ENCODE measurements at places on chromosomes 7 and 10.

GRCh38 chr10:3887885-3888476 lies 103.0 kb upstream of the KLF6 start:
- DNase-seq: no peak

- peak; percentile 19 for DNase-seq
Measured at GRCh38 chr10:113099431-113100183, 149.6 kb downstream of the TCF7L2 start.

GRCh38 chr7:54091322-54091721 lies 450.9 kb upstream of the VSTM2A start:
- DNase-seq: no peak

DNA sequence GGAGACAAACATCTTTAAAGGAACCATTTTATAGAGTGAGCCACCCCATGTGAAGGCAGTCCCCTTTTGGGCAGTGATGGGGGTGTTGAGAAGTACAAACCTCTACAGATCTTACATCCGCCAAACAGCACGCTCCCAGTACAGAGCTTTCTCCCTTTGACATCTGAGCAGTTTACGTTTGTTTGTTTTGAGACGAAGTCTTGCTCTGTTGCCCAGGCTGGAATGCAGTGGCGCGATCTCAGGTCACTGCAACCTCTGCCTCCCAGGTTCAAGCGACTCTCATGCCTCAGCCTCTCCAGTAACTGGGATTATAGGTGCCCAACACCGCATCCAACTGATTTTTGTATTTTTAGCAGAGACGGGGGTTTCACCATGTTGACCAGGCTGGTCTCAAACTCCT lies 128.9 kb downstream of the CCDC3 start:
- no peak for DNase-seq

DNA sequence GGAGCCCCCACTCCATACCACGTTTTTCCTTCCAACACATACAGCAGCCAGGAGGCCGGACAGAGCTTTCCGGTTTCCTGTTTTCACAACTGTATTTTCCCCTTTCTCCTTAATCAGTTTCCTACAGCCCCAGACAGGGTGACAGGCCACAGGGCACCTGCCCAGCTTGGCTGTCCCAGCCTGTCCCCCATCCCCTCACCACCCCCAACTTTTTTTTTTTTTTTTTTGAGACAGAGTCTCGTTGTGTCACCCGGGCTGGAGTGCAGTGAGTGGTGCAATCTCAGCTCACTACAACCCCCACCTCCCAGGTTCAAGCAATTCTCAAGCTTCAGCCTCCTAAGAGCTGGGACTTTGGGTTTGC lies 10.3 kb upstream of the HSPB1 start:
- DNase-seq: no peak

DNA sequence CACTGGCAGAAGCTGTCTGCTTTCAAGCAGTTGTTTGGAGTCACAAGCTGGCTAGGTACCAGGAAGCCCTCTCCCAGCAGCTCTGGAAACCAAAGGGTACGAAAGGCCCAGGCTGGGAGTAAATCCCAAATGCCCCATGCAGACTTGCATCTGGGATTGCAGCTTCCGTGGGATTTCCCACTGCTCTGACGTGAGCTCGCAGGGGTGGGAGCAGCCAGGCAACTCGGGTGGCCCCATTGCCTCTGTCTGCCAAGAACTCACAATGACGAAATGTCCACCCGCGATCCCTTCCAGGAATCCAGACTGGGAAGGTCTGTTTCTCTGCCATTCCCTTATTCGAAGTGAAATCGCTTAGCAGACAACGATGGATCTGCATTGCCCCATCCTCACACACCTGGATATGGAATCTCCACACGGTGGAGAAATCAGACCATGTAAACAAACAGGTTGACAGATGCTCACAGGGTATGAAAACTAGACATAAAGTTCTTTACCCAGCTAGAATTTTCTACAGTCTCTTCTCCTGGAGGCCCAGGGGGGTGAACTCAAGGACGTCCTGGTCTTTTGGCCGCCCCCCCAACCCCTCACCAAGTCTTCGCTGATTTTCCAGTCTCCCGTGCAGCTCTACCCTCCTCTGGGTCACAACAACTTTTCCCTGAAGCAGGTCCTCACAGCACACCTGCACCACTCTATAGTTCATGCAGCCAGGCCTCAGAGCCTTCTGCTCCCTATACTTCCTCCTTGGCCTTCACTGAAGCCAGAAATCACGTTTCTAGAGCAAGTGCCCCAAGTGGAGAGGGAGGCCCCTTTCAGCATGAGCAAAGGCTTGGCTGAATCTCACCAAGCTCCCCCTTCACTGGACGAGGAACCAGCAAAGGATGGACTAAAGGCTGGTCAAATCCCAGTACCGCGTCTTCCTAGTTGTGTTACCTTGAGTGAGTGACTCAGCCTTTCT lies 20.0 kb downstream of the SH3PXD2A start:
- no peak for DNase-seq

- no peak for DNase-seq
Measured at GRCh38 chr10:118054383-118054782, 7.6 kb upstream of the RAB11FIP2 start.

DNA sequence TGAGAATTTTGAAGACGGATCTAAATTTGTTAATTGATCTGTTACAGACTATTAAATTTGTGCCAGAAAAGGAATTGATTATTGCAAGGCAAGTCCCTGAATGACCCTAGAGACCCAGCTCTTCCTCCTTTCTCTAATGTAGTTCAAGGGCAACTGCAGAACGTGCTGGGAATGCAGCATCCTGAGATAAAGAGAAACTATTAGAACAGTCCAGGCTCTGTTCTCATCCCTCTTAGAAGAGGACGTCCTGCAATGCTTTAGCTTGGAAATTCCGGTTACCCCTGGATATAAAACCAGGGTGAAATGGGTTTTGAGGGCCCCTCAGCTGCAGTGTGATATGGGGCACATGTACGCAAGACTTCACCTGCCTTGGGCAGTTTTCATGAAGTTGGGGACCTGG lies 67.3 kb downstream of the PTN start:
- DNase-seq: no peak

DNA sequence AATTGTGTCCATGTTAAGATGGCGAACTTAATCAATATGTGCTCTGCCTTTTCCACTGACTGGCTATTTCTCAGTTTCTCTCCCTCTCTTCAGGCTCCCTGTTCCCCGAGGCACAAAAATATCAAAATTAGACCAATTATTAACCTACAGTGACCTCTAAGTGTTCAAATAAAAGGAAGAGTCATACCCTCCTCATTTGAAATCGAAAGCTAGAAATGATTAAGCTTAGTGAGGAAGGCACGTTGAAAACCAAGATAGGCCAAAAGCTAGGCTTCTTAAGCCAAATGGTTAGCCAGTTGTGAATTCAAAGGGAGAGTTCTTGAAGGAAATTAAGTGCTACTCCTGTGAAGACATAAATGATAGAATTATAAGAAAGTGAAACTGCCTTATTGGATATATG lies 81.1 kb upstream of the MBL2 start:
- no peak for DNase-seq

GRCh38 chr10:31187607-31188210 lies 131.3 kb upstream of the ZEB1 start:
- no peak for DNase-seq

GRCh38 chr7:117912421-117912820 lies 39.2 kb upstream of the CTTNBP2 start:
- DNase-seq: no peak

DNA sequence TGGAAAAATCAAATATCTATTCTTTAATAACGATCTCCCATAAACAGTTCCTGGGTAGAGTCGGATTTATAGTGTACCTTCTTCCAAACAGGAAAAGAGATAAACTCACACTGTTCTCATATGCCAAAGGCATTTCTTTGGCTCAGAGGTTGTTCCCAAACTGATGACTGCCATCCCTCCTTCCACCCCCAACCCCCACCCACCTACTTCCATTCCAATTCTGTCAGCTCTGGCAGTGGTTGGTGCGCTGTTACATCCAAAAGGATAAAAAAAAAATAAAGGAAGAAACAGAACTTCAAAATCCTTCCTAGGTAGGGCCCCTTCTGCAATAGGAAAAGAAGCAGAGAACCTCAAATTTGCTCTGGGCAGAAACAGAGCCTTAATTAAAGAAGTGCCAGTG lies 104.7 kb downstream of the DGKI start:
- DNase-seq: no peak

DNA sequence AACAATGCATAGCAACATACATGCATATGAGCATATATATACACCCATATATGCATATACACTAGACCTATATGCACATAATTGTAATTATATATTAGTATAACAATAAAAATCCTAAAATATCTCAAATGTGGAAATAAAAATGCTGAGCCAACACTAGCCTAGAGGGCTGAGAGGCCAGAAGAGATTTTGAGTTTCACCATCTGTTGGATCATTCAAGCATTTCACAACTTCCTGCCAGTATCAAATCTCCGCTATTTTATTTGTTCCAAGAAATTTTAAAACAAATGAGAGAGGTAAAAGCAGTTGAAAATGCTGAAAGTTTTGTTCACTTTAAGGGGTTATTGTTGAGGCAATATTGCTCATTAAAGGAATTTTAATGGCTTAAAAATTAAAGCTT lies 187.0 kb downstream of the PCDH15 start:
- no peak for DNase-seq

DNA sequence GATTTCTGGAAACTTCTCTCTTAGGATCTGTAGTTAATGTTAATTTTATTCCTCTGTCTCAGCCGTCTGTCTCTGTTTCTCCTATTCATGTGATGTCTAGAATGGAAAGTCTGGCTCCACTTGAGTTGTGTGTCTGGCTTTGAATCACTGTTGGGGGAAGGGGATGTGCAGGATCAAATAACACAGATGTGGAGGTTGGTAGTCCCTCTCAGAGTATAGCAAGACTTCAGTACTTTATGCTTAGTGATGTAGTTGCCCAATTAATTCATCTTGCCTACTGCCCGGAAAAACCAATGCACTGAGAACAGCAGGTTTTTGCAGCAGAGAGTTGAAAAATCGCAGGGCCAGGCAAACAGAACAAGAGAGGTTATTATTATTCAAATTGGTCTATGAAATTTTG lies 79.2 kb downstream of the PHTF2 start:
- DNase-seq: no peak

DNA sequence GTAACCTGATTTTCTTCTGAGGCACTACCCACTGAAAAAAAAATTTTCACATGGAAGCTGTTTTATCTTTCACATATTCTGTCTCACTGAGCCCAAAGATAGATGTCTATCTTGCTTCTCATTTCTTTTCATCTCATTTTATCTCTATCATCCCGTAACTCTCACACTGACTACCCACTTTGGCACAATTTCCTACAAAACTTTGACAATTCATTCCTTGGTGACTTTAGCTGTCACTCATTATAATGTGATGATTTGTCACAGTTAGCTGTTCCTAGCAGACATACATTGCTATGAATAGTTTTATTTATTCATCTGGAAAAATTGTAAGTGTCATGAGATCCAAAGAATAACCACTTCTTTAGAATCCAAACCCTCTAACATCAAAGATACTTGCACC lies 589.9 kb upstream of the TEX47 start:
- no peak for DNase-seq

All from NCI-H1048 (cell line).